GM23248 (cell line): ENCODE measurements at places on chromosomes 7 and 10.

- DNase-seq, result no peak
These were observed 398.9 kb downstream of the RPS24 start for GRCh38 chr10:78432583-78432982.

DNA sequence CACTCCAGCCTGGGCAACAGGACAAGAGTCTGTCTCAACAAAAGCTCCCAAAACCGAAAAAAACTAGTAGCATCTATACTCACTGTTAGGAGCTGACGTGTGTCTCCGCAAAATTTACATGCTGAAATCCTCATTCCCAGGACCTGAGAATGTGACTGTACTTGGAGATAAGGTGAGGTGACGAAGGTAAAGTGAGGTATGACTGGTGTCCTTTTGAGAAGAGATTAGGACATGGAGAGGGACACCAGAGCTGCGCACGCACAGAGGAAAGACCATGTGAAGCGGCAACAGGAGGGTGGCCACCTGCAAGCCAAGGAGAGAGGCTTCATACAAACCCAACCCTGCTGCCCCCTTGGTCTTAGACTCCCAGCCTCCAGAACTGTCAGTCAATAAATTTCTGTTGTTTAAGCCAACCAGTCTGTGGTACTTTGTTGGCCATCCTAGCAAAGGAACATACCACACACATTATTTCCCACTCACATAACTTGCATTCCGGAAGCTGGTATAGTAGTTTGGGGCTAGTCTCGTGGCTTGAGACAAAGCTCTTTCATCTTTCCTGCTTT lies 1154.0 kb upstream of the CELF2 start:
- no peak for DNase-seq

DNA sequence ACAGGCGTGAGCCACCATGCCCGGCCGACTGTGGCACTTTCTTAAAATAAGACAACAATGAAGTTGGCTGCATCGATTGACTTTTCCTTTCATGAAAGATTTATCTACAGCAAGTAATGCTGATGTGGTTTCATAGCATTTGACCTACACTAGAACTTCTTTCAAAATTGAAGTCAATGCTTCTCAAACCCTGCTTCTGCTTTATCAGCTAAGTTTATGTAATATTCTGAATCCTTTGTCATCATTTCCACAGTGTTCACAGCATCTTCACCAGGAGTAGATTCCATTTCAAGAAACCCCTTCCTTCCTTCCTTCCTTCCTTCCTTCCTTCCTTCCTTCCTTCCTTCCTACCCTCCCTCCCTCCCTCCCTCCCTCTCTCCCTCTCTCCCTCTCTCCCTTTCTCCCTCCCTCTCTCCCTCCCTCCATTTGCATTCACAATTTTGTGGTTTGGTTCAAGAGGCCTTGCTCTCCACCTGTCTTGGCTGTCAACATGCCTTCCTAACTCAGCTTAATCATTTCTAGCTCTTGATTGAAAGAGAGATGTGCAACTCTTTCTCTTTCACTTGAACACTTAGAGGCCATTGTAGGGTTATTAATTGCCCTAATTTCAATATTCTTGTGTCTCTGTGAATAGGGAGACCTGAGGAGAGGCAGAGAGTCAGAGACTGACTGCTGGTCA lies 52.1 kb downstream of the HDAC9 start:
- no peak for DNase-seq

GRCh38 chr10:70255329-70256299 lies 22.4 kb upstream of the PPA1 start:
- peak; percentile 15 for DNase-seq

DNA sequence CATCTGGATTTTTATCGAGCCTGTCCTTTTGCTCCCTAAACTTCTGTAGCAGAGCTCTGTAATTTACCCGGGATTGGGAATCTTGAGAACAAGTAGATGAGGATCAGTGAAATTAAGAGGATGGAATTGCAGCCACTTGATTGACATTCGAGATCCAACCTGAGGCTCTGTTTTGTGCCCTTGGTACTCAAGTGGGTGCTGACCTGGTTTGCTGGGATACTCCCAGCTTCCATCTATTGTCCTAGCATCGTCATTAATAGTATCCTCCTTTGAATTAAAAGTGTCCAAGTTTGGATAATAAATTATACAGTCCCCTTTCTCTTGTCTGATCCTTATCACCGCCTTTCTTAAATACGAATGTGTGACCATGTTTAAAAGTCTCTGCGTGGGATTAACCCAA lies 17.1 kb downstream of the CELF2 start:
- no peak for DNase-seq

DNA sequence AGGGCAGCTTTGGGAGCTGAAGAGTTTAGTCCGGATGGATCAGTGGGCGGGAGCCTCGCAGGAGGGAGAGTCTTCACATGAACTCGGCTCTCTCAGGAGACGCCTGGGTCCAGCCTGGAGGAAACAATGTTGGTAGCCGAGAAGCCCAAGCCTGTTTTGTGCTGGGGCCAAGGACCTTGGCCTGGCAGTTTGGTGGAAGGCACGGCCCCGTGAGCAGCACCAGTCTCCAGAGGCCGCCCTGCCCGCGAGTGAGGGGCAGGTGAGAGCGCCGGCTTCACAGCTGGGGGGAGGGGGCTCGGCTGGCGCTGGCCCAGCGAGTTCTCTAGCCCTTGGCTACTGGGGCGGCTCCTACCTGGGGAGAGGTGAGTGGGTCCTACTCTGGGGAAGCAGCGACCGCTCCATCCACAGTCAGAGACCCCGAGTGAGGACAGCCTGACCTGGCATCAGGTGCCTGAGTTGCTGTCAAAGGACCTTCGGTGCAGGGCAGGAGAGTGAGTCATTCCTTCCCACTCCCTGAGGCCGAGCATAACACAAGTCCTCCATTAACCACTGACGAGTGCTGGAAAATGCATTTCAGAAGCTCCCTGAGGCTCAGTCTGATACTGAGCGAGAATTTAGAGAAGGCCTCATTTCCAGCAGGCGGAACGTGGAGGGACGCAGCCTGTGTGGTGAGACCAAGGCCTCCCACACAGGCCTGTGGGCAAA lies 89.3 kb upstream of the DIP2C start:
- peak; percentile 41 for DNase-seq

DNA sequence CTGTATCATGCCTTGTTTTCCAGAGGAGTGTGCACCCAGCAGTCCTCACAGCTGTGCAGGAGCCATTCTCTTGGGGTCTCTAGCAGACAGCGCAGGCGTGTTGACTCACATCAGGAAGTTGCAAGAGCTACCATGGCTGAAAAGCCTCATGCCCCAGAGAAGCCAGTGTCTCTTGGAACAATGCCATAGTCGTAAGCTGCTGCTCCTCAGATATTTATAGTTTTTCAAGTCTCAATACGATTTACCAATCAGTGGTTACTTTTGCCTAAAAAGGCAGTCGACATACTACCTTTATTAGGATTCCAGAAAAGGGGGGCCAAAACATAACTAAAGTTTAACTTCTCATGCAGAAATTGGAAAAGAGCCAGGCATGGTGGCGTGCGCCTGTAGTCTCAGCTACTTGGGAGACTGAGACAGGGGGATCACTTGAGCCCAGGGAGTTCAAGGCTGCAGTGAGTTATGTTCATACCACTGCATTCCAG lies 407.7 kb downstream of the PARD3 start:
- DNase-seq, result no peak

DNA sequence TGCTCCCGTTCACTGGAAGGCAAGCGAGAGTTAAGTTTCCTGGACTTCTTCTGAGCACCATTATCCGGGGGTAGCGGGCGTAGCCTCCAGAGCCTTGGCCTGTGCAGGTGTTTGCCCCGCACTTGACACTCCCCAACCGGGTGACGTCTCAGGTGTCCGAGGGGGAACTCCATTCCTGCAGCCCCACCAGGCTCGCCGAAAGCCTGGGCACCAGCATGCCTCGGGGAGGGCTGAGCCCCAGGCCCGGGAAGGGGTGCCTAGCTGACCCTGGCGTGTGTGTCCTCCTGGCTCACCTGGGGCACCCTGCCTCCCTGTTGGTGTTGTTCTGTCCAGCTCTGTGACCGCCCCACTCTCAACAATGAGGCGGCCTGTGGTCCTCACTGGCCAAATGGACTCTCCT lies 109.4 kb upstream of the GPR26 start:
- DNase-seq, result no peak

DNA sequence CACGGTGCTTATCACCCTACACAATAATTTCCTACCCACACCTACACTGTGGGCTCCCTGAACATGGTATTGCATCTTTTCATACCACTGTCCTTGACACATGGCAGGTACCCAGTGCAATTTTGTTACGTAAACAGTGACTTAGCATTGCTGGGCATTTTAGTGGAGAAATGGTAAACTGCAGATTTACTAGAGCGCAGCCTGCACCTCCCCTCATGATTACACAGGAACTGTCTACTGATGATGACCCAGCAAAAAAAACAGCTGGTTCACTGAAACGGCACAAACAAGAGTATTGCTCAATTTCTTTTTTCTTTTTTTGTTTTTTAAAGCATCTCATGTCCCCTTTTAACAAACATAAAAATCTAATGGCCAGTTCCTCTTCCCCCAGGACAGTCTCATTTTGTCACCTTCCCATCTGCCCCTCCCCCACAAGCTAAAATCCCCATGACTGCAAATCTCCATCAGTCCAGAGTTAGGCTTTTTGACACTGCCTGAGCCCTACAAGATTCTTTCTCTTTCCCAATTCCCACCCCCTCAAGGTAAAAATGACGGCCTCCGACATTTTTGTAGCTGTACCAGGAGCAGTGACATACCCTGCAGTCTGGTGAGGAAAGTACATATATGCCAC lies 2.8 kb downstream of the ZNF746 start:
- DNase-seq, result peak; percentile 40

GRCh38 chr7:40848541-40849221 lies 713.9 kb downstream of the SUGCT start:
- no peak for DNase-seq

DNA sequence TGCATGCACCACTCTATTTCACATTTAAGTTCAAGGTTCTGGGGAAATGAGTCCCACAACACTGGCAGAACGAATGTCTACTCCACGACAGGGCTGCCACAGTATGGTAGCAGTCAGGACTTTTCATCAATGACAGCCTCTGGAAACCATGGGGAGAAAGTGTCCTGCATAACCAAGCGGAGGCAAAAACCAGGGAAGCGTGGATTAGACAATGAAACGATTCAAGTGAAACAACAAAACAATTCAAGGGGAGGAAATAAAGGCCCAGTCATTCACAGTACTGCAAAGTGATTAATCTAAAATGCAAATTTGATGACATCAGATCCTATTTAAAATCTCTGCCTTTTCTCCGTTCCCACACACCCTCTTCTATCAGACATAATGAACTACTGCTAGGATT lies 168.2 kb downstream of the DPY19L1 start:
- DNase-seq, result no peak

DNA sequence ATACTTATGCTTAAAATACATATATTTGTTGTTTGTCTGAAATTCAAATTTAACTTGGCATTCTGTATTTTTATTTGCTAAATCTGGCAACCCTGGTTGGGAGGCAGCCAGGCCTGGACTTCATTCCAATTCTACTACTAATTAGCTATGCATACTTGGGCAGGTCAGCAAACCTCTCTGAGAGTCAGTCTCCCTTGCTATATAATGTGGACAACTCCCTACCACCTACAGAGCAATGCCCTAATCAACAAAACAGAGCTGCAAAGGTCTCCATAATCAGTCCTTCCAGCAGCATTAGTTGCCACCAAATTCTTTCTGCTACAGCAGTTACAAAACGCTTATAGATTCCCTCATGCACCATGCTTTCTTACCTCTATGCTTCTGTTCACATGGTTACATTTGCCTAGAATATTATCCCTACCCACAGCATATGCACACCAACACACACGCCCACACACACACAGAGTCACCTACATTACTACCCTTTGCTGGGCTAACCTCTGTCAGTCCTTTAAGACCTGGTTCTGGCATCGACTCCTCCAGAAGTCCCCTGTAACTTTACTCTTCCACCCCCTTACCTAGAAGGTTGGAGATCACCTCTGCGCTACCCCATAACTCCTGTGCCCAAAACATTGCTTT lies 188.7 kb downstream of the FGFR2 start:
- no peak for DNase-seq

GRCh38 chr10:11201911-11202310 lies 184.2 kb downstream of the CELF2 start:
- DNase-seq, result no peak
